ENCODE measurements at places on chromosomes 1 and 21. TPM values are rescaled to one million over a fixed set of nuclear protein-coding genes. Genes with fewer than 3 reads are reported as not detected.

Gene GOLT1A
- 0.30 TPM for total RNA-seq

Gene CTTNBP2NL
- total RNA-seq = 0.51 TPM

Gene ZNF695
- total RNA-seq = not detected

Gene PRAMEF7
- total RNA-seq = not detected

Gene SPRR2B
- not detected for total RNA-seq

Gene AADACL4
- not detected for total RNA-seq

Gene ADAMTSL4
- total RNA-seq = 0.55 TPM

Gene TEX38
- total RNA-seq = not detected

Gene GPR3
- not detected for total RNA-seq

Gene CACNA1E
- total RNA-seq = 0.03 TPM

Gene B3GALT5
- 0.06 TPM for total RNA-seq

Gene F5
- total RNA-seq = 8.5 TPM

Gene C1orf116
- total RNA-seq = 0.13 TPM

Gene ETV3L
- not detected for total RNA-seq

Gene NUCKS1
- total RNA-seq = 84.0 TPM

Gene PCP4
- not detected for total RNA-seq

Gene NGF
- total RNA-seq = not detected

Gene ACKR1
- total RNA-seq = not detected

Gene SLAMF6
- 53.0 TPM for total RNA-seq

Gene DISC1
- total RNA-seq = 37.0 TPM

Gene LCE1E
- total RNA-seq = not detected

Gene CD53
- 386 TPM for total RNA-seq

Gene AKIRIN1
- total RNA-seq = 69.8 TPM

Gene CLCA1
- total RNA-seq = 0.25 TPM

Gene FAM151A
- total RNA-seq = not detected

Gene MYBPH
- total RNA-seq = not detected

Gene SERINC2
- 0.26 TPM for total RNA-seq

Gene CTH
- 2.4 TPM for total RNA-seq

Gene AMIGO1
- 13.2 TPM for total RNA-seq

Gene DNAJC11
- 42.1 TPM for total RNA-seq

Gene OR2T35
- total RNA-seq = not detected

Gene PYHIN1
- total RNA-seq = 65.4 TPM

Gene KCNJ6
- not detected for total RNA-seq

Gene IL10RB
- total RNA-seq = 19.5 TPM

Gene TNN
- total RNA-seq = not detected

Gene DYNLT5
- total RNA-seq = not detected

Gene SPRR2G
- not detected for total RNA-seq

Gene CLCNKB
- total RNA-seq = not detected

Measured in T-cell (primary cell).